Gastroesophageal sphincter (tissue), 4 donors: ENCODE measurements at places on chromosomes 3 and 15.

- ATAC-seq: peak; percentile 34
Observed at GRCh38 chr15:92011611-92012367, 158.3 kb downstream of the SLCO3A1 start.

GRCh38 chr3:111326144-111326995 lies 215.6 kb upstream of the CD96 start:
- no peak for ATAC-seq

- ATAC-seq: no peak
Observed at GRCh38 chr3:42556089-42556632, 25.6 kb downstream of the SEC22C start.

DNA sequence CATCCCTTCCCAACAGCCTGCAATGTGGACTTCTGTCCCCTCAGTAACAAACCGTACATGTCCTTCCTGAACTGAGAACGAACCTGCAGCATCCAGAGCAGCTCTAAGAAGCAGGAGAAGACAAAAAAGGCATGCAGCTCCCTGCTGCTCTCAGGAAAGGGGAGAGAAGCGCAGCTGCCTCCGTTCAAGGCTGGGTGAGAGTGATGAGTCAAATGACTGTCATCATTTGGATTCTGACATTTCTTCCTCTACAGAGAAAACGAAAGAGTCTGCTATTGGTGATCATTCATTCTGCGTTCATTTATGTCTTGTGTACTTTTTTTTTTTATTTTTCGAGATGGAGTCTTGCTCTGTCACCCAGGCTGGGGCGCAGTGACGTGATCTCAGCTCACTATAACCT lies 677.8 kb downstream of the FHIT start:
- no peak for ATAC-seq

- ATAC-seq: peak; percentile 33
Observed at GRCh38 chr3:52046186-52046901, 10.0 kb downstream of the DUSP7 start.

DNA sequence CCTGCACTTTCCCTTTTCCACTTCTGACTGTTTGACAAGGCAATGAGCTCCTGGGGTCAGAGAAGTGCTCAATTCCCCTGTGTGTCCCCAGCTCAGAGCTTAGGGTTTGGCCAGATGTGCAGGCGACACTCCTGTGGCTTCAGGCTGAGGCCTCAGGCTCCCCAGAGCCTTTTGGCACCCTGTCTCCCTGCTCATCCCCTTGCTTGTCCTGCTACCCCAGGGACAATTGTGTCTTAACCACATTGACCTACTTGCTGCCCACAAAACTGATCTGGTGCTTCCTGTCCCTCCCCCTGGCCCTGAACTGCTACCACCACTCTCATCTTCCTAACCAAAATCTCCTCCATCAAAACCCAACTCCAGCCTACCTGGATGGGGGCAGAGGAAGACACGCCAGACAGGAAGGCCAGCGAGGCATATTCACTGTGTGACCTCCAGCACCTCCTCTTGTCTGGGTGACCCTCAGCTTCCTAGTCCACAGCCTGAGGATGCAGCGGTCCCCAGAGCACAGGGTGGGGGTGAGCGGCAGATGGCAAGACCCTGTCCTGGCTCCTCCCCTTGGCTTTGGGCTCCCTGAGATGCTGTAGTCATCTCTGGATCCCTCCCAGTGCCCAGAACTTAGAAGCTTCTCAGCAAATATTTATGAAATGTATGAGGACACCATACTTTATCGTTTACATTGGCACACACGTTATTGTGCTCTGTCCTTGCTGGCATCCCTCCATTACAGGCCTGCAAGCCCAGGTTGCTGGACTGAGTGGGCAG lies 98.9 kb upstream of the SLC6A6 start:
- ATAC-seq: no peak

GRCh38 chr3:9862391-9863057 lies 17.5 kb downstream of the CIDEC start:
- peak; percentile 84 for ATAC-seq

- ATAC-seq: peak; percentile 91
Observed at GRCh38 chr3:143971359-143972154, at the start of gene DIPK2A. Gene DIPK2A, plus strand, starts transcription at chr3:143971823. Its CDS starts 510 bp downstream, at chr3:143972333.

DNA sequence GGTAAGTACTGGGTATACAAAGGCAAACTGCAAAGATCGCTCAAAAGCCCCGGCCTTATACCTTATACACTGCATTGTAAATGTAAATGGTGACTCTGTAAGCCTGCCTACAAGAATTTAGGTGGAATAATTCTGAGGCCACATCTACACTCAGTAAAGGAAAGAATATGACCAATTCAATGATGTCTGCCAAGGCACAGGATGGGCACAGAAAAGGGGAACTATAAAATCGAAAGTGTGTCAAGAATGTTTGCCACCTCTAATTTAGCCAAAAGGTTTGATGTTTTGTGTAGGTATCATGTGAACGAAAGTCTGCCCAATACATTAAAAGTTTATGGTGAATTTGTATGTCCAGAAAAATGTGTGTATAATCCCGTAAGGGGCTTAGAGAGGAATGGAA lies 96.1 kb downstream of the FOXP1 start:
- no peak for ATAC-seq

- no peak for ATAC-seq
Observed at GRCh38 chr3:196336319-196337145, 1.7 kb downstream of the TM4SF19 start.

- no peak for ATAC-seq
Observed at GRCh38 chr3:180176059-180176458, 139.3 kb upstream of the PEX5L start.

- no peak for ATAC-seq
Observed at GRCh38 chr15:84023636-84024035, 211.9 kb upstream of the GOLGA6L4 start.

GRCh38 chr3:71397046-71397445 lies 186.5 kb downstream of the FOXP1 start:
- ATAC-seq: no peak

- ATAC-seq: no peak
Observed at GRCh38 chr15:76178296-76179000, 118.7 kb downstream of the TMEM266 start.

- no peak for ATAC-seq
Observed at GRCh38 chr3:130692455-130692854, 54.2 kb downstream of the PIK3R4 start.
